ENCODE measurements at places on chromosomes 2 and 18. TPM values are rescaled to one million over a fixed set of nuclear protein-coding genes. Genes with fewer than 3 reads are reported as not detected.

DNA sequence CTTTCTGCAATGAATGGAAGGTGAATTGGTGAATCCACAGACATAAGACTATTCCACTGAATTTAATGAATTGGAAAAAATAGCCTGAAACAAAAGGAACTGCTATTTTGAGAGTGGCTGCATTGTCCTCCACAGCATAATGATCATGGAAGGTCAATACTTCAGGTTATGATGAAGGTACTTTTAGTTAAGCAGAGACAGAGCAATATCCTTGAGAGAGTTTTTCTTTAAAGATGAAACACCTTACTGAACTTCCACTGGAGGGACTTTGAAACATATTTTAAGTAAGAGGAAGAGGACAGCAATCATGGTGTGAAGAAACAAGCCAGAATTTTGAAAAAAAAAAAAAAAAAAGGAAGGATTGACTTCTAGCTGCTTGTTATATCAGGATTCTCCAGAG is 68.8 kb upstream of the DPP10 start:
- no peaks in the 10 kb centered on the region for H3K27me3 ChIP-seq
- no peaks in the 10 kb centered on the region for H3K36me3 ChIP-seq
- H3K4me1 ChIP-seq: no peaks in the 10 kb centered on the region
- DNase-seq: no peak

GRCh38 chr2:110153416-110153815 is 37.8 kb upstream of the MALL start:
- peaks cover 8% of the 10 kb centered on the region for H3K4me1 ChIP-seq
- no peak overlapping the region for H3K27ac ChIP-seq
- DNase-seq: no peak
- H3K27me3 ChIP-seq: no peaks in the 10 kb centered on the region
- no peak overlapping the region for H3K4me3 ChIP-seq
- no peaks in the 10 kb centered on the region for H3K36me3 ChIP-seq

DNA sequence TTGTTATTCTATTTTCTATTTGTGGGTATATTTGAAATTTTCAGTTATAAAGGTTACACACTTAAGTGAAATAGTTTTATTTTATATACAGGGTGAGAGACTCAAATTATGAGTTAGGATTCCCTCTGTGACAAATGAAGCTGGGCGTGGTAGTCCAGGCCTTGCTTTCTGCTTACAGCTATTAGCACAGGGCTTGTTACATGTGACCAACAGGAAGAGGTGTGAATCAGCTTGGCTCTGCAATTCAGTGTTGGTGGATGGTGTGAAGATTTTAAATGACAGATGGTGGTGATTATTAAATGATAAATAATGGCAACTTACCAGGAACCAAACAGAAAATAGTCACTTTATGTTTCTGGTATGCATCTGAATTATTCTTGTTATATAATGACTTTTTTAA is 64.4 kb upstream of the NOSTRIN start:
- DNase-seq: no peak
- peaks cover 5% of the 10 kb centered on the region for H3K4me1 ChIP-seq
- no peaks in the 10 kb centered on the region for H3K27me3 ChIP-seq
- no peak overlapping the region for H3K27ac ChIP-seq
- H3K4me3 ChIP-seq: no peak overlapping the region

GRCh38 chr2:68216454-68217310 is 35.6 kb downstream of the PPP3R1 start:
- no peaks in the 10 kb centered on the region for H3K27me3 ChIP-seq
- H3K27ac ChIP-seq: no peak overlapping the region
- peaks cover 18% of the 10 kb centered on the region for H3K36me3 ChIP-seq

- H3K4me3 ChIP-seq: no peak overlapping the region
- no peaks in the 10 kb centered on the region for H3K36me3 ChIP-seq
- H3K27ac ChIP-seq: no peak overlapping the region
These were observed 283.3 kb upstream of the VWC2L start for GRCh38 chr2:214127571-214127970.

- no peak overlapping the region for H3K4me3 ChIP-seq
- no peak for DNase-seq
- H3K36me3 ChIP-seq: no peaks in the 10 kb centered on the region
- H3K27me3 ChIP-seq: no peaks in the 10 kb centered on the region
These were observed 8.3 kb upstream of the ZC3H15 start for GRCh38 chr2:186477790-186478189.

GRCh38 chr2:194495046-194495445 is 1162.0 kb upstream of the SLC39A10 start:
- no peak for DNase-seq
- no peaks in the 10 kb centered on the region for H3K4me1 ChIP-seq
- H3K36me3 ChIP-seq: no peaks in the 10 kb centered on the region
- no peak overlapping the region for H3K27ac ChIP-seq
- no peak overlapping the region for H3K4me3 ChIP-seq
- H3K27me3 ChIP-seq: no peaks in the 10 kb centered on the region

- no peaks in the 10 kb centered on the region for H3K27me3 ChIP-seq
- H3K36me3 ChIP-seq: no peaks in the 10 kb centered on the region
- no peak overlapping the region for H3K27ac ChIP-seq
- H3K4me1 ChIP-seq: peaks cover 14% of the 10 kb centered on the region
These were observed 2.4 kb upstream of the FBXO11 start for GRCh38 chr2:47908682-47909081.

- no peaks in the 10 kb centered on the region for H3K4me1 ChIP-seq
- H3K27me3 ChIP-seq: no peaks in the 10 kb centered on the region
- no peaks in the 10 kb centered on the region for H3K36me3 ChIP-seq
- H3K4me3 ChIP-seq: no peak overlapping the region
- no peak overlapping the region for H3K27ac ChIP-seq
- DNase-seq: peak; percentile 58
These were observed 276.9 kb upstream of the CHAC2 start for GRCh38 chr2:53490659-53491058.

GRCh38 chr18:73258375-73259087 is 390.7 kb upstream of the NETO1 start:
- no peak overlapping the region for H3K4me3 ChIP-seq
- no peak for DNase-seq
- H3K4me1 ChIP-seq: no peaks in the 10 kb centered on the region
- no peak overlapping the region for H3K27ac ChIP-seq
- H3K27me3 ChIP-seq: no peaks in the 10 kb centered on the region
- no peaks in the 10 kb centered on the region for H3K36me3 ChIP-seq

DNA sequence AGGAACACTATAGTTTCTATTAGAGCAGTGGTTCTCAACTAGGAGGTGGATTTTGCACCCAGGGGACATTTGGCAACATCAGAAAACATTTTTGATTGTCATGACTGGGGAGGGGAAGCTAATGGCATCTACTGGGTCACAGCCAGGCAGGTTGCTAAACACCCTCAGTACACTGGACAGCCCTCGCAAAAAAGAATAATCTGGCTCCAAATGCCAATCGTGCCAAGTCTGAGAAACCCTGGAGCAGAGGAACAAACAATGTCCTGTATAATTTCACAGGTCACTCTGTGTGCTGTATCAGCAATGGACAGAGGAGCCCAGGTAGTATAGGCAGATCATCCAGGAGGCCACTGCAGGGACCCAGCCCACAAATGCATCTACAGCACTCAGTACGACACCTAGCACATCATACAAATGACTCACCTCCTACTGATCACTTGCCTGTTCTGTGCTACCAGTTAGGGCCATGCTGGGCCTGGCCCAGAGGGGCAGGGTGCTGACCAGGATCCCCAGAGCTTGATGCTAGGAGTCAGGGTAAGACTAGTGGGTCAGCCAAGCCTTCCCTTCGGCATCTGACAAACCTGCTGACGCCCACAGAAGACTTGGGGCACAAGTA is 37.6 kb downstream of the SFXN5 start:
- no peaks in the 10 kb centered on the region for H3K27me3 ChIP-seq
- DNase-seq: no peak
- H3K4me3 ChIP-seq: no peak overlapping the region
- no peaks in the 10 kb centered on the region for H3K36me3 ChIP-seq
- no peak overlapping the region for H3K27ac ChIP-seq

DNA sequence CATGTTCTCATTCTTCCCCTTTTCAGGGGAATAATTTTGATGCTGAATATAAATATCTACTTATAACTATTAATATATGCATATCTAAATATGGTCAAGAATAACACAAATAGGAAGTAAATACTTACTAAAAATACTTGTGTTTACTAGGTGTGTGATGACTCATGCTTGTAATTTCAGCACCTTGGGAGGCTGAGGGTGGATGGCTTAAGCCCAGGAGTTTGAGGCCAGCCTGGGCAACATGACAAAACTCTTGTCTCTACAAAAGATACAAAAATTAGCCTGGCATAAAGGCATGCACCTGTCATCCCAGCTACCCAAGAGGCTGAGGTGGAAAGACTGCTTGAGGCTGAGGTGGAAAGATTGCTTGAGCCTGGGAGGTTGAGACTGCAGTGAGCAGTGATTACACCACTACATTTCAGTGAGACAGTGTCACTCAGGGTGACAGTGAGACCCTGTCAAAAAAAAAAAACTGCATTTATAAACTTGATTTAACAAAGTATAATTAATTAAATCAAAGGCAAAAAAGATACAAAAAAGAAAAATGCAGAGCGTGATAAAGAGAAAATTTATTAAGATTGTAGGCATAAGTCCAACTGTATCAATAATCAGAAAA is 703.1 kb upstream of the VRK2 start:
- H3K4me3 ChIP-seq: no peak overlapping the region
- H3K36me3 ChIP-seq: no peaks in the 10 kb centered on the region
- H3K4me1 ChIP-seq: no peaks in the 10 kb centered on the region
- no peak for DNase-seq

DNA sequence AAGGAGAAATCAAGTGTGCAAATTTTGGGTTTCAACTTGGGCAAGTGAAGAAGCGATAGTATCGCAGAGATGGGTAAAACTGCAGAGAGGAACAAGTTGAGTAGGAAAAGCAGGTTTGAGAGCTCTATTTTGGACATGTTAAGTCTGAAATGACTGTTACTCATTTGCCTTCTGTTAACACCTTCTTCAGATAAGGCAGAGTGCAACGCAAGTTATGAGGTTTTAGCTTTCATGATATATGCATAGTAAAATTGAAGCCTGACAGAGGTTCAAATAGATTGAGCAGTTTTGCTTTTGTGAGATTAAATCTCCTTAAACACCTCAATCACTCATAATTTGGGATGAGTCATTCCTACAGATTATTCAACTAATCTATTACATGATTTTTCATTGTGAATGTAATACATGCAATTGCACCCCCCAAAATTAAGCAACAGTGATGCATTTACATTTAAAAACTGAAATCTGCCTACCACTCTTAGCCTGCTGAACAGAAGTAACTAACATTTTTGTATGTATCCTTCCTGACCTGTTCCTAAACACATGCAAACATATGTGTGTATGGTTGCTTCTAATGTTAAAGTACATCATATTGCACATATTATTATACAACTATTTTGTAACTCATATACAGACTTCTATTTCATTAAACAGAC is 575.4 kb downstream of the ARHGAP15 start:
- H3K36me3 ChIP-seq: no peaks in the 10 kb centered on the region
- no peak overlapping the region for H3K4me3 ChIP-seq
- no peak for DNase-seq
- H3K27me3 ChIP-seq: no peaks in the 10 kb centered on the region
- peaks cover 32% of the 10 kb centered on the region for H3K4me1 ChIP-seq
- H3K27ac ChIP-seq: peak overlapping the region; percentile 9

DNA sequence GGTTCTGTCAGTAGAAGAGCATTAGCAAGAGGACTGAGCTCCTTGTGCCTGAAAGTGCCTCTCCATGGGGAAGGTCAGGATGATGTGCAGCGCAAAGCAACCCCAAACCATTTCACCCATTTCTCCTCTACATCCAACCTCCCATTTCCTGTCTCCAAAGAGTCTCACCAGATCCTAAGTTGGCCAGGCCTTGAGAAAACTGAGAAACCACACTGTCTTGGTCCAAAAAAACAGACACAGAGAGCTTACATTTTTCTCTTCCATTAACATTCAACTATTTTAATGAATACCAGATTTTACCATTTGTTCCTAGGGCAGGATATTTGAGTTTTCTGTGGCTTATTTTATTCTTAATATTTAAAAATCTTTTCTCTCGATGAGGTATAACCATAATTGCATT is 195.0 kb downstream of the EPHA4 start:
- no peaks in the 10 kb centered on the region for H3K4me1 ChIP-seq
- no peaks in the 10 kb centered on the region for H3K36me3 ChIP-seq
- DNase-seq: no peak
- no peak overlapping the region for H3K27ac ChIP-seq

DNA sequence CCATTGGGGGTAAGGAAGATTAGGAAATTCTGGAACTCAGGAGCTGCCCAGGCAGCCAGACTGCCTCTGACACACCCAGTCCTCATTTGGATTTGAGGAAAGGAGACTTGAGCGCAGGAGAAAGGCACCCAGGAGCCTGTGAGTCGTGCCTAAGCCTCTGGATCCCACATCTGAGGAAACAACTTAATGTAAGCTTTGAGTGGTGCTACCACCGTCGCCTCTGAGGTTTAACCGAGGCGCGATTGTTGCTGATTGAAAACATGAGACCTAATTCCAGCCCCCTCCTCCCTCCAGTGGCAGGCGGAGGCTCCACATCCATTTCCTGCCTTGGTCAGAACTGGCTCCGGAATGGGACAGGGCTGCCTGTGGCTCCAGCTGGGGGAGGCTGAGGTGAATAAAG is 176.7 kb upstream of the PKDCC start:
- H3K4me3 ChIP-seq: no peak overlapping the region
- H3K27ac ChIP-seq: no peak overlapping the region
- H3K4me1 ChIP-seq: peaks cover 14% of the 10 kb centered on the region
- no peaks in the 10 kb centered on the region for H3K36me3 ChIP-seq

DNA sequence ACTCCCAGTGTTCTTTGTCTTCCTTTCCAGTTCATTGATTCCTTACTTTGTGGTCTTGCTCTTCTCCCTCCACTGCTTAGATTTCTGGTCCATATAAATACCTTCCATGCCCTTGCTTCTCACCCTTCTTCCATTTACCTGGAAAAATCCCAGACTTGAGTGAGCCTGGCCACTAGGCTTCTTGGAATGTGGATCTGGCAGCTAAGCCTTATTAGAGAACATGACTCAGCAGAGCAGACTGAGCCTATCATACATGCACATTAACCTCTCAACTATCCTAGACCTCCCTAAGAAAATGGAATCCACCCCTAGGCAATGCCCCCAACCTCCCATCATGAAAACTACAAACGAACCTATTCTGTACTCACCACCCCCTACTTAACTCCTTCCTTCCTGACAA is 127.7 kb downstream of the RHBDD1 start:
- no peak for DNase-seq
- no peak overlapping the region for H3K4me3 ChIP-seq
- no peaks in the 10 kb centered on the region for H3K27me3 ChIP-seq
- no peaks in the 10 kb centered on the region for H3K4me1 ChIP-seq
- no peaks in the 10 kb centered on the region for H3K36me3 ChIP-seq
- H3K27ac ChIP-seq: no peak overlapping the region

ASXL3 gene
- total RNA-seq: 5.0 TPM

AGAP1 gene
- 46.9 TPM for total RNA-seq

SYT4 gene
- not detected for total RNA-seq

PAX8 gene
- not detected for total RNA-seq

GCG gene
- total RNA-seq: not detected

SLC40A1 gene
- total RNA-seq: 60.7 TPM

LINC00305 gene
- total RNA-seq: not detected

REG1B gene
- not detected for total RNA-seq

APCDD1 gene
- 142 TPM for total RNA-seq

GYPC gene
- total RNA-seq: 43.6 TPM
